ENCODE measurements at places on chromosomes 2 and 18.

DNA sequence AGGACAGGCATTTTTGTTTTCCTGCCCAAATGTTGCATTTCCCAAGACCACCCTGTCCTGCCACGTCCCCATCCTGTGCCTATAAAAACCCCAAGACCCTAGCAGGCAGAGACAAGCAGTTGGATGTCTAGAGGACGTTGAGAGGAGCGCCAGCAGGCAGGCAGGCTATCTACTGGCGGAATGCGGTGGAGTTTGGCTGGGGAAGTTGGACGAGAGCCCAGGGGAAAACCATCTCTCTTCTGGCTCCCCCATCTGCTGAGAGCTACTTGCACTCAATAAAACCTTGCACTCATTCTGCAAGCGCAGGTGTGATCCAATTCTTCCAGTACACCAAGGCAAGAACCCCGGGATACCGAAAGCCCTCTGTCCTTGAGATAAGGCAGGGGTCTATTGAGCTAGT lies 72.5 kb downstream of the ARL6IP6 start:
- no peak for DNase-seq

- no peak for DNase-seq
Measured at GRCh38 chr2:24771061-24771460, 22.1 kb downstream of the PTRHD1 start.

GRCh38 chr2:58629545-58630119 lies 388.5 kb upstream of the FANCL start:
- DNase-seq, result no peak

- DNase-seq, result no peak
Measured at GRCh38 chr2:187475499-187476248, 27.6 kb upstream of the CALCRL start.

DNA sequence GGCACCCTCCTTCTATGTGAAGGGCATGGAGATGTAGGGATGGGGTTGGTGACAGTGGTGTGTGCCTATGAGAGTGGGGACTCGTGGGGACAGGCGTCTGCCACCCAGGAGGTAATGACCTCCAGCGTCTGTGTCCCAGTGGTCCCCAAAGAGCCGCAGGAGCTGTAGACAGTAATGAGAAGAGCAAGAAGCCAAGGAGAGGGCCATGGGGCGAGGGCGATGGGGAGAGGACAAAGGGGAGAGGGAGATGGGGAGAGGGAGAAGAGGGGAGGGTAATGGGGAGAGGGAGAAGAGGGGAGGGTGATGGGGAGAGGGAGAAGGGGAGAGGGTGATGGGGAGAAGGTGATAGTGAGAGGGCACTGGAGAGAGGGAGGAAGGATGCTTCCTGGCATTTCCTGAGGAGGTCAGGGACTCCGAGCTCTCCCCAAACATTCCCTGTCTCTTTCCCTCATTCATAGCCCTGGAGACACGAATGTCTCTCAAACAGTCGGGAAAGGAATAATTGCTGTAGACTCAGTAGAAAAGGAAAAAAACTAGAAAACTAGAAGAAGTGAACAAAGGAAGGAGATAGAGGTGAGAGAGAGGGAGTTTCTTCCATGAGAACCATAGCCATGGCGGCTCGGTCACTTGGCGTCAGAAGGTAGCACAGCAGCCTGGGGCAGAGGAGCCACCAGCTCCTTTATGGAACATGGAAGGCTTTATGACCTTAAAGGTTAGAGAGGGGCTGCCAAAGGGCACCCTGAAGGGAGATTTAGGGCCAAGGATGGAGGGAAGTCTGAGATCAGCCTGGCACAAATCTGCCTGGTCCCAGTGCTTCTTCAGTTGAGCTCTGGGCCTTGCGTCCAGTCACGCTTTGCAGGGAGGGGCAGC lies 39.5 kb downstream of the PSD4 start:
- DNase-seq, result no peak
